Natural killer cell (primary cell): ENCODE measurements at places on chromosomes 2 and 18. TPM values are rescaled to one million over a fixed set of nuclear protein-coding genes. Genes with fewer than 3 reads are reported as not detected.

- no peak overlapping the region for H3K4me3 ChIP-seq
- no peak for DNase-seq
- H3K36me3 ChIP-seq, result no peaks in the 10 kb centered on the region
- peaks cover 18% of the 10 kb centered on the region for H3K4me1 ChIP-seq
- H3K27ac ChIP-seq, result no peak overlapping the region
Measured at GRCh38 chr2:84912984-84913383, 7.5 kb downstream of the TMSB10 start.

GRCh38 chr2:195408196-195408595, 248.8 kb upstream of the SLC39A10 start:
- H3K4me3 ChIP-seq, result no peak overlapping the region
- no peaks in the 10 kb centered on the region for H3K27me3 ChIP-seq
- no peak for DNase-seq
- no peak overlapping the region for H3K27ac ChIP-seq
- H3K36me3 ChIP-seq, result no peaks in the 10 kb centered on the region

DNA sequence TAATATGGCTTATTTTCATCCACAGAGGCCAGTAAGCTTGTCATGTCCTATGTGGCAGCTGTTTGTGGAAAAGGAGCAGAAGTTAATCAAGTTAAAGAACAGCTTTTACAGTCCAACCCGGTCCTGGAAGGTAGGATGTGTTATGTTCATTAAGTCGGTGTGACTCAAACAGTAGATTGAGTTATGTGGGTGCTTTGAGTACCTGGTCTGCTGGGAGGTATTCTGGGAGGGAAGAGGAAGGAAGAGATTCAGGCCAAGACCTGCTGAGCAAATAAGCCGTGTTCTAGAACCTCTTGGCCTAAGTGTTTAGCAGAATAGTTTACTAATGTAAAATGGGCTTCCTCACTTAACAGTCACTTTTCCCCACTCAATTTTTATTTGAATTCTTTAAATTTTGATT, 96.2 kb downstream of the MYO1B start:
- DNase-seq, result no peak
- no peaks in the 10 kb centered on the region for H3K4me1 ChIP-seq
- H3K27me3 ChIP-seq, result peaks cover 3% of the 10 kb centered on the region
- no peak overlapping the region for H3K27ac ChIP-seq
- H3K36me3 ChIP-seq, result no peaks in the 10 kb centered on the region
- H3K4me3 ChIP-seq, result no peak overlapping the region

- H3K27me3 ChIP-seq, result no peaks in the 10 kb centered on the region
- no peak overlapping the region for H3K4me3 ChIP-seq
- H3K27ac ChIP-seq, result no peak overlapping the region
- H3K36me3 ChIP-seq, result no peaks in the 10 kb centered on the region
- H3K4me1 ChIP-seq, result peaks cover 4% of the 10 kb centered on the region
Measured at GRCh38 chr18:59083136-59083818, 56.4 kb upstream of the SEC11C start.

GRCh38 chr2:196808083-196808665, 981 bp downstream of the C2orf66 start:
- no peak overlapping the region for H3K27ac ChIP-seq
- H3K4me3 ChIP-seq, result no peak overlapping the region
- peaks cover 9% of the 10 kb centered on the region for H3K27me3 ChIP-seq
- H3K36me3 ChIP-seq, result no peaks in the 10 kb centered on the region
- no peak for DNase-seq
- H3K4me1 ChIP-seq, result no peaks in the 10 kb centered on the region

The GALR1 gene
- total RNA-seq, result not detected
